ENCODE measurements at places on chromosomes 3 and 15.

DNA sequence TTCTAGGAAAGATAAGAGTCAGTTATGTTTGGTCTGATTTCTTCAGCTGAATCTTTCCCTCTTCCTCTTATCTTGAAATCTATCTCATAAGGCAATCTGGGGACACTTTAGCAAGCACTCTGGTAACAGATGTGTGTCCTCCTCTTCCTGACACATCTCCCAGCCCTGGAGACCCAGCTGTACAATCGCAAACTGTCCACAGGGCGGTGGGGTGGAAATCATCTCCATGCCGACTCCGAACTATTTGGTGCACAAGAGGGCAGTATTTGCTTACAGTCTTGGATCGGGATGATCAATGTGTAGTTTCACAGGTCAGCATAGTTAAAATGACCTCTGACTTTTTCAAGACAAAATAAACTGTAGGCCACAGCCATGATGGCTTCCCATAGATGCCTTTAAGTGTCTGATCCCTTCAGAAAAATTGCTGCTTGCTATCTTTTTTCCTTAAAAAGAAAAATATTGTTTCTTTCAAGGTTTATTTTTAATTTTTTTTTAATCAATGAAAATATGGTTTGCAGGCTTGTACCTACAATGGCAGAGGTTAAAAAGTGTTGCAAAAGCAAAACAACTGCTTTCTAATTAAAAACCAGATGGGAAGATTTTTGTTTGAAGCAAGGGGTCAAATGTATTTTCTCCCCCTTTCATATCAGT is 17.7 kb downstream of the EEFSEC start:
- DNase-seq: peak; percentile 55

GRCh38 chr3:163468531-163469335 is 1609.6 kb downstream of the SI start:
- DNase-seq: no peak

GRCh38 chr3:107441617-107442016 is 64.4 kb downstream of the CCDC54 start:
- DNase-seq: no peak

GRCh38 chr15:77335298-77335697 is 84.6 kb downstream of the PEAK1 start:
- no peak for DNase-seq

- no peak for DNase-seq
These were observed 67.9 kb upstream of the BCL6 start for GRCh38 chr3:187813198-187813597.

GRCh38 chr3:125126323-125126722 is 70.5 kb upstream of the HEG1 start:
- no peak for DNase-seq
